ENCODE measurements at places on chromosomes 16 and 17.

DNA sequence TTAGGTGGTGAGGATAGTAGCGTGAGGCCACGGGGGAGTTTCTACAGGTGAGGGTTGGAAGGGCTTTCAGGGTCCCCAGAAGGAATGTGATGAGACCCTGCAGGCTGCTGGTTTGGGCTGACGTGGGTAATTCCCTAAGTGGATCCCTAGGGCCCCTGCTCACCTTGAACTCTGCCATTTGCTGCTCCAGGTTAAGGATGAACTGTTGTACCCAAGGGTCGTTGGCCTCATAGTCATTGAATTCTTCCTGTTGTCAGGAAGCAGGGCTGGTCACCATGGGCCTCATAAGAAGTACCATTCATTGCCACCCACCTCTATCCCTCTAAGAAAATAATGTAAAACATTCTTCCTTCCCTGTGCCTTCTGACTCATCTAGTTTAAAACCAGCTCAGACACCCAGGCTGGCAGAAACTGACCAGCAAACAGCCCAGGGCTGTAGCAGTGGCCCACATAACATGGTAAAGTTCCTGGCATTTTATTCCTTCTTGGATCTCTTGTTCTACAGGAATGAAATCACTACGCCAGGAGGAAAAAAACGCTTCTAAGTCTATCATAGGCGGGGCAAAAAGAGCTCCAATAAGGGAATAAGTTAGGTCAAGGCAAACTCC, 27.6 kb downstream of the FCSK start:
- no peak for DNase-seq

DNA sequence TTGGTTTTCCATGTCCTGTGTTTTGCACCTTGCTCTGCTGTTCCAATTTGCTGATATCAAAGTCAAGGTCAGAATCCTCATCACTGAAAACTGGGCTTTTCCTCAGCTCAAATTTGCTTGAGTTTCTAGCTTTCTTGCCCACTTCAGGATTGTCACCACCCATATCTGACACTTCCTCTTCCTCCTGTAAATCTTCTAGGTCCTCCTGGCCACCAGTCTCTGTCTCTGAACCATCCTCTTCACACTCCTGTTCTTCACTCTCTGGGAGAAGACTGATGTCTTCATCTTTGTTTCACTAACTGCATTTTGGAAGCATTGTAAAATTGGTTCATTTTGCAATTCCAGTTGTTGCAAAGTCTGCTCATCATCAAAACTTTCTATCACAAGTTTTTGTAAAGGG, 63.4 kb upstream of the RBL2 start:
- no peak for DNase-seq

- no peak for DNase-seq
These were observed 12.0 kb downstream of the PGS1 start for GRCh38 chr17:78390241-78391050.

GRCh38 chr17:6492892-6493674, 48.8 kb downstream of the PIMREG start:
- DNase-seq, result no peak

- peak; percentile 79 for DNase-seq
These were observed 4.4 kb downstream of the CBX4 start for GRCh38 chr17:79834565-79835469.

- peak; percentile 36 for DNase-seq
These were observed 15.9 kb upstream of the PDXDC1 start for GRCh38 chr16:14958970-14959369.

DNA sequence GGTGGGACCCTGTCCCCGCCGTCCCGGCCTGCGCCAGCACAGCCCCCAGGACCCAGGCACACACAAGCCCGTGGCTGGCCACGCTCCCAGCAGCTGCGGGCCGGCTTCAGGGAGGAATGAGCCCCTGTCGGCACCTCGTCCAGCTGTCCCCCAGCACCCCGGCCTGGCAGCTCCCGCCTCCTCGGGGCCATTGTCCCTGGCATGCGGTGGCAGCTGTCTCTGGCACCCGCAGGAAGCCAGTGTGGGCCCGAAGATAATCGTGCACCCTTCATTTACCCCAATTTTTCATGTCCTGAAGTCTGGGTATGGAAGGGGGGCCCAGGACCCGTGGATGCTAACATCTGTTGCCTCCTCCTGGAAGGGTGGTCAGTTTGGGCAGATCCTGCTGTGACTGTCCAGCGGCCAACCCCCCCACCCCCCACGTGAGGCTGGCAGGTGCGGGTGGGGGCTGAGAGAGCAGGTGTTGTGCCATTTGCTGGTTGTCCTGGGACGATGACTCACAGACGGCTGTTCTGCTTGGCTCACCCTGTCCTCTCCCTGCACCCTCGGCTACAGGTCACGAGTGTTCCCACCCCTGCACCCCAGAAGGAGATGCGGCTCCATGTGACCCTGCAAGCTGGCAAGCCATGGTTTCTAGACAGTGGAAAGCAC, 4.0 kb upstream of the LMF1 start:
- DNase-seq, result peak; percentile 66

All from type B pancreatic cell (in vitro differentiated cells).